ENCODE measurements at places on chromosomes 1 and 21.

- no peak for DNase-seq
Measured at GRCh38 chr1:117001254-117001927, at the start of gene CD101. CD101 (plus strand) TSS chr1:117001760; CDS start chr1:117001818, 58 bp downstream.

GRCh38 chr1:107623431-107623830 lies 341.5 kb downstream of the VAV3 start:
- no peak for DNase-seq

DNA sequence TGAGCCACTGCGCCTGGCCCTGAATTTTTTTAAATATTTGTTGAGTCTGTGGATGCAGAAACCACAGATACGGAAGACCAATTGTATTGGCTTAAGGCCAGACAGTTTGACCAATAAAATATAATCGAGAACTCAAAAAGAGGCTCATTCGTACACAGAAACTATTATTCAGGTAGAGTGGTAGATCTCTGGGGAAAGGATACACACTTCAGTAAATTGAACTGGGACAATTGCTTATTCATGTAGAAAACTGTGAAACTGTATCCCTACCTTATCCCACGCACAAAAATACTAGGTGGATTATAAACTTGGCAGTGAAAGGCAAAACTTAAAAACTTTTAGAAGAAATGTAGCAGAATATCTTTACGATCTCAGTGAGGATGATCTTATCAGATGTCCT lies 25.0 kb upstream of the SHE start:
- DNase-seq, result no peak

DNA sequence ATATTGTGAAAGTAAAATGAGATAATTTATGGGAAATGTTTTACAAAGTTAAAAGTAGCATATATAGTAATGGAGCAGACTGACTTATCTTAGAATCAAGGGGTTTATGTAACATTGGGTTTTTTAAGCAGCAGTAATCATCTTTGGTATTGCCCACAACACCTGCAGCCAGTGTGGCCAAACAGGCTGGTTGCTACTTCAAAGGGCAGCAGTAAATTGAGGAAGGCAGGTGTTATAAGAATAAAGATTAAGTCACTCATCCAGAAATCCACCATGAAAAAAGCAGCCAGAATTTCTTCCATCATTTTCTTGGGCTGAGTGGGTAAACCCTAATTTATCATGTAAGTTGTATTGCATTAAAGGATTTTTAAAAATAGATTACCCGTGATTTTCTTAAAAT lies 16.7 kb downstream of the DYNLT5 start:
- DNase-seq, result no peak

- no peak for DNase-seq
Measured at GRCh38 chr21:41282412-41282811, 34.2 kb upstream of the FAM3B start.

DNA sequence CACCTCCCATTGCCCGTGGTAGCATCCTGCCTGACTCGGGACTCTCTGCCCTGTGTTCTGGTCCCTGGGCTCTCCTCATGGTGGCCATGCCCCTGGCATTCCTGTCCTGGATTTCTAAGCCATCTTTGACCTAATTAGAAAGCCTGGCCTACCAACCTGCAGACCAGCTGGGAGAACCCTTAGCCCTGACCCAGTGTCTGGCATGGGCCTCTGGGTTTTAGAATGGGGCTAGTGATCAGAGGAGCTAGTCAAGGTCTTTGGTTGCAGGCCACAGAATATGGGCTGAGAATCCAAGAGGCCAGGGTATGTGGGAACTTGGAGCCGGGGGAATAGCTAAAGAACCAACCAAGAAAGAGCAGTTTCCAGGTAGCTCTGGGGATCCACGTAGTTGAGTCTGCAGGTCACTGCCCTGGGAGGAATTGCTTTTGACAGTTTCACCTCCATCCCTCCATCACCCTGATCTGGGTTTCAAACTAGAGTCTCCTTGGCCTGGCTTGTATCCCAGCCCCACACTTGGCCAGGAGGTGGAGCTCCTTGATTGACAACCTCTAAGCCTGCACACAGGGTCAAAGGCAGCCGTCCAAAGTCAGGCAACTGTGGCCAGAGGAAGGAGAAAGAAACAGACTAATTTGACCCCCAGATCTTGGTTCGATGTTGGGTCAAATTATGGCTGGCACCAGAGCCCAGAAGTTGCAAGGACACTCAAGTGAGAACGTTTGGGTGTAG lies 54.7 kb upstream of the ABCG1 start:
- DNase-seq, result peak; percentile 61

GRCh38 chr1:113074237-113074636 lies 1.2 kb downstream of the LRIG2 start:
- DNase-seq, result no peak

DNA sequence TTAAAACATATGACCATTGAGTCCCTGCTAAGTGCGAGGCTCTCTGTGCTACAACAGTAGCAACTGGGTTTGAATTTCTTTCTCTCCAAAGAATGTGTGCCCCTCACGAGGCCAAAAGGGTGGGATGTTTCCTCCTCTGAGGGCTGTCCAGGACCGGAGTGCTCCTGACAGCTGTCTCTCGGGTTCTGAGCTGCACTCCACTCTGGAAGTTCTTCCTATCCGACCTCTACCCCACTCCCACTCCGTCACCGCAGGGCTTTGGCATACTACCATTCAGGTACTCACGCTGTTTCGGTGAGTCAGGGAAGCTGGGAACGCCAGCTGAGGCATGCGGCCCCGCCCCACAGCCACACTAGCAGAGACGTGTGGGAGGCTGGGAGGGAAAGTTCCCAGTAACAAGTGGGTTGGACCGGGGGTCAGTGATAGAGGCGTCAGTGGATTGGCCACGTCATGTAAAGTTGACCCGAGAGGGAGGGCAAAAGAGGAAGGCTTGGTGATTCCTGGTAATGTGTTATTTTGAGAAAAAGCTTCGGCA lies 705 bp upstream of the SLC50A1 start:
- peak; percentile 88 for DNase-seq

DNA sequence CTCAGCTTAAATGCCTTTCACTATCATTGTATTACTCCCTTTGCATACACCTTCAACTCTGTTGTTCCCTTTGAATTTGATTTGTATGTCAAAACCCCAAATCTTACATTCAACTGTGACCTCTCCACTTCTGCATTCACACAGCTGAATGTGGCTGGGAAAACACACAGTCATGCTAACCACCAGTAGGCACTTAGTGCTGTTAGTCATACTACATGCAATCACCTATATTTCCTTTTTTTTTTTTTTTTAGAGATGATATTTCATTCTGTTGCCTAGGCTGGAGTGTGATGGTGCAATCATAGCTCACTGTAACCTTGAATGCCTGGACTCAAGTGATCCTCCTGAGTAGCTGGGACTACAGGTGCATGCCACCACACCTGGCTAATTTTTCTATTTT lies 16.2 kb downstream of the BTBD8 start:
- DNase-seq, result no peak

GRCh38 chr21:16584756-16585155 lies 855.0 kb downstream of the USP25 start:
- DNase-seq, result no peak

DNA sequence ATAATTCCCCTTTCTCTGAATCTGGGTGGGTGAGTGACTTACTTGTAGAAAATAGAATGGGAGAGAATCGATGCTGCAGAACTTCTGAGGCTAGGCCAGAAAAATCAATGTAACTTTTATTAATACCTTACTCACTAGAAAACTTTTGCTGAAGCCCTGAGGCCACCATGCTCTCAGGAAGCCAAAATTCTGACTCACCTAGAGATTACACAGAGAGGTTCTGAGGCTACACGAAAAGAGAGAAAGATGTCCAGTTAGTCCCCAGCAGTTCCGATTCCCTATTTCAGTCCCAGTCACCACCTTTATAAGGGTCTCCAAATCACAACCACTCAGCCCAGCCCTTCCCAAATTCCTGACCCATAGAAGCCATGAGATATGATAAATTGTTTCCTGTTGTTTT lies 135.2 kb downstream of the NTPCR start:
- DNase-seq, result no peak

Measured in kidney (tissue), 22 donors.